CD4-positive, alpha-beta T cell treated with Interferon gamma for 1 hour (primary cell): ENCODE measurements at places on chromosomes 1 and 21.

GRCh38 chr1:233113009-233113879 is 162.8 kb downstream of the NTPCR start:
- peak; percentile 71 for DNase-seq

DNA sequence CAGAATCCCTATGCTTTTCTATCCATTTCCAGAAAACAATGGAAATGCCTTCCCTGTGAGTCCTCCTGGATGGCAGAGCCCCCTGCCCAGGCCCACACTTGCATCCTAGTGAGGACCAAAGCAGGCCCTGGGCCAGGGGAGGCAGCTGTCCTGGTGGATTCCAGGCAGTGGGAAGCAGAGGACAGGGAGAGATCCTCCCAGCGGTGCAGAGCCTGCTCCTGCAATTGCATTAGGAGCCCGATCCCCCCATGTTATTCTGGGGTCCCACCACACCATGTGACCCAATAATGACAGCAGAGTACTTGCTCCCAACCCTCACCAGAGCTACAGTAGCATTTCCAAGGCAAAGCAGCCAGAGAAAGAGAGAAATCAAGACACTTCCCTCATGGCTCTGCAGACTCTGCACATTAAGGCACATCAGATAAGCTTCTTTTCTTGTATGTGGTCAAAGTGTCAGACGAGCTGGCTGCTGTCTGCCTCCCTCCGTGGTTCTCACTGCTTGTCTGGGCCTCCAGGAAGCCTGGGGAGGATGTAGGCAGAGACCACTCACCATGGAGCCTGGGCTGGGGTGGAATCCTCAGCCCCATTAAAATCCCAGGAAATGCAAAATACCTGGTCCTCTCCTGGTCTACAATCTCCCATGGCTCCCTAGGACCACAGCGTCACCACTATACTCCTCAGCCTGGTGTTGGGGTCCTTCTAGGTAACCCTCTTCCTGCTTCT is 54.9 kb upstream of the RUNX3 start:
- DNase-seq = peak; percentile 58

DNA sequence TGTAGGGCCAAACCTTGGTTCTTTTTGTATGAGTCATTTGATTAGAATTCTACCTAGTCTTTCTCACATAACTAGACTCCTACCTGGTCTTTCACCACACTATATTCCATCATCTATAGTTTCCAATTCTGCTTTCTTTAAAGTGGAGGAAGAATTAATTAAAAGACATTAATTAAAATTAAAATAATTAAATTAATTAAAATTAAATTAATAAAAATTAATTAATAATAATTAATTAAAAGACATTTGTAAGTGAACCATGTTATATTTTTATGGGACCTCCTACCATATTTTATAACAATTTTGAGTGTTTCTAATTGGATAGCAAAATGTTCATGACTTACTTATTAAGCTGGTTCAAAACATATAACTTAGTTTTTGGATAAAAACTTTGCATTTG is 77.4 kb downstream of the CCDC18 start:
- DNase-seq = no peak

- DNase-seq = no peak
Measured at GRCh38 chr1:206089341-206089740, 27.8 kb downstream of the AVPR1B start.

GRCh38 chr1:160204526-160205241 is 500 bp upstream of the PEA15 start:
- peak; percentile 73 for DNase-seq

DNA sequence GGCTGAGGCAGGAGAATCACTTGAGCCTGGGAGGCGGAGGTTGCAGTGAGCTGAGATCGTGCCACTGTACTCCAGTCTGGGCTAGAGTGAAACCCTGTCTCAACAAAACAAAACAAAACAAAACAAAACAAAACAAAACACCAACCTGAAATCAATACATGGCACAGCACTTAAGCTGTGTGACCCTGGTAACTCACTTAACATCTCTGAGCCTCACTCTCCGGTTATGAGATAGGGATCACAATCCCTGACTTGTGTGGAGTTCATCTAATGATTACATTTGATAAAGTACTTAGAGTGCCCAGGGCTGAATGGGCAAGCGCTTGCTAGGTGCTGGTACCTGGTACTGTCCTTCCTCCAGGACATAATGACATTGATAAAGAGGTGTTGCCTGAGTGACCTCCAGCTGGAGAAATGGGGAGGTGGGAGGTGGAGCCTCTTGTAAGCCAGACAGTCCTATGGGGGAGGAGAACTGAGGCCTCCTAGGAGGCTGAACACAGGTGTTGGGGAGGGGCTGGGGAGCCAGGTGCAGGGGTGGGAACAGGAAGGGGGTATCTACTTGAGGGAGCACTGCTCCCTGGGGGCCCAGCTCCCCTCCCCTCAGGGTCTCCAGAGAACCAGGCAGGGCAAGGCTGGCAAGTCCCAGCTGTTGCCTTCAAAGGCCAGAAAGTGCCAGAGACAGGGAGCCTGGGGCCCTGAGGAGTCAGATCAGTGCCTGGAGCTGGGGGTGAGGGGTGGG is 17.9 kb downstream of the FOXO6 start:
- no peak for DNase-seq

DNA sequence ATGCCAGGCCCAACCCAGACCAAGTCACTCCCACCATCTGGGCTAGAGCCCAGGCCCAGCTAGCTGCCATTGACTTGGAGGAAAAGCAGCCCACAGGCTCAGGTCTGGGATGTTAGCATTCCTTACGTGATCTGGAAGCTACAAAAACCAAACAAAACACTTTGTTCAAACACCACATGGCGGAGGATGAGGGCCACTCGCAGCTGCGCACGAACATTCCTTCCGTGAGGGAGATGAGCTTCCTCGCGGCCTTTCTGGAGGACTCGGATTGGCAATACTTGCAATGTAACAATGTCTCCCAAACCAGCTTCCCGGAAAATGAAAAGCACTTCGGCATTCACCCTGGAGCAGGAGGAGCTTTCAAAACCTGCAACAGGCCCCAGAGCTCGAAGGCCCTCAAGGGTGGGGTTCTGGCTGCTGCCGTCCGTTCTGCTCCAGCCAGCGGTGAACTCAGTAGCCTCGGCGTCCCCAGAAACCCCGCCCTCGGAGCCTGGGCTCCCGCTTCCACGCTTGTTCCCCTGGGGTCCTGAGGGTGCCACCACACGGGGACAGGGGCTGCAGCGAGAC is 40.5 kb downstream of the COL6A1 start:
- DNase-seq = no peak

DNA sequence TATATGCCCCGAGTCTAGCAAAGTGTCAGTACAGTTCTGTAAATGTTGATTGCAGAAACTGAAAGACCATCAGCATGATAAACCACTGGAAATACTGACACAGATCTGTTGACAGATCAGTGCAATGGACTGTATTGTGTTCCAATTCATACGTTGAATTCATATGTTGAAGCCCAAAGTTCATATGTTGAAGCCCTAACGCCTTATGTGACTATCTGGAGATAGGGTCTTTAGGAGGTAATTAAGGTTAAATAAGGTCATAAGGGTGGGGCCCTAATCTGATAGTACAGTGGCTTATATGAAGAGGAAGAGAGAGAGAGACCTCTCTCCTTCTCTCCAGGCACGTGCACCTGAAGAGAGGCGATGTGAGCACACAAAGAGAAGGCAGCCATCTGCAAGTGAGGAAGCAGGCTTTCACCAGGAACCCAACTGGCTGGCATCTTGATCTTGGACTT is 144.7 kb downstream of the MRPL39 start:
- no peak for DNase-seq

GRCh38 chr1:152481869-152482664 is 28.5 kb upstream of the LCE5A start:
- no peak for DNase-seq

DNA sequence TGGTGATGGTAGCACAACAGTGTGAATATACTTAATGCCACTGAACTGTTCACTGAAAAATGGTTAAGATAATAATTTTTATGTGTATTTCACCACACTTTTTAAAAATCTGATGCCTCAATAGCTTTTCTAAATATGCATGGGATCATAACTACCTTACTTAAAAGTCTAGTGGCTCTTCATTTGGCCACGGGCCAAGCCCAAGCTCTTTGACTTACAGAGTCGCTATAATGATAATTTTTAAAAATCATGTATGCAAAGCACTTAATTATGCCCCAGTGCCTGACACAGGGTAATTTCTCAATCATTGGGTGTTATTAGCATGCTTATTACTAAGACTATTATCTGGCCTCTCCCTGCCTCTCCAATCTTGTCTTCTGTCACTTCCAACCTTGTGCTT is 7.6 kb upstream of the CNN3 start:
- no peak for DNase-seq

DNA sequence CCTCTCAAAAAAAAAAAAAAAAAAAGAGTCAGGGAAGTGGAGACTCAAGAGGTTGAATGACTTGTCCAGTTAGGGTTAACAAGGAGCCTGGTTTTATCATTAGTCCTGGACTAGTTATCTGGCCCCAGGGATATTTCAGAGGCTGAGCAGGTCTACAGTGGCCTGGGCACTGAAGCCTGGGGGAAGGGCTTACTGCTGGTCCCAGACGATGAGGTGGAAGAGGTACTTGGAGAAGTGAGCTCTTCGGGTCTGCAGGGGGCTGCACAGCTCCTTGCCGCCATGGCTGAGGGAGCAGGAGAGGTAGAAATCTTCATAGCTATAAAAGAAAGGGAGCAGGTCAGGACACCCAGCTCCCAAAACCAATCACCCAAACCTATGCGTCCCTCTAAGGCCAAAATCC is 40.1 kb downstream of the PIK3C2B start:
- no peak for DNase-seq

DNA sequence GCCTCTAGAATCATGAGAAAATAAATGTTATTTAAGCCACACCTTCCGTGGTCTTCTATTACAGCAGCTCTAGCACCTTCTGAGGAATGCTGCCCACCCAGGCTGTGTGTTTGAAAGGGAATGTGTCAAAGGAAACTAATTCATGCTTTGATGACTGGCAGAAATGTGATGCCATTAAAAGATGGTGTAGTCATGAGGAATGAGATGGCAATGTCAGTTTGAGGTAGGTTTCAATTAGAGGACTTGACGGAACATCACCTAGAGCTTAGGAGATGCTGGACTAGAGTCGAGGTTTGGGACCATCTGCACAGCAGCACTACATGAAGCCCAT is 10.6 kb downstream of the PDZK1 start:
- DNase-seq = no peak

DNA sequence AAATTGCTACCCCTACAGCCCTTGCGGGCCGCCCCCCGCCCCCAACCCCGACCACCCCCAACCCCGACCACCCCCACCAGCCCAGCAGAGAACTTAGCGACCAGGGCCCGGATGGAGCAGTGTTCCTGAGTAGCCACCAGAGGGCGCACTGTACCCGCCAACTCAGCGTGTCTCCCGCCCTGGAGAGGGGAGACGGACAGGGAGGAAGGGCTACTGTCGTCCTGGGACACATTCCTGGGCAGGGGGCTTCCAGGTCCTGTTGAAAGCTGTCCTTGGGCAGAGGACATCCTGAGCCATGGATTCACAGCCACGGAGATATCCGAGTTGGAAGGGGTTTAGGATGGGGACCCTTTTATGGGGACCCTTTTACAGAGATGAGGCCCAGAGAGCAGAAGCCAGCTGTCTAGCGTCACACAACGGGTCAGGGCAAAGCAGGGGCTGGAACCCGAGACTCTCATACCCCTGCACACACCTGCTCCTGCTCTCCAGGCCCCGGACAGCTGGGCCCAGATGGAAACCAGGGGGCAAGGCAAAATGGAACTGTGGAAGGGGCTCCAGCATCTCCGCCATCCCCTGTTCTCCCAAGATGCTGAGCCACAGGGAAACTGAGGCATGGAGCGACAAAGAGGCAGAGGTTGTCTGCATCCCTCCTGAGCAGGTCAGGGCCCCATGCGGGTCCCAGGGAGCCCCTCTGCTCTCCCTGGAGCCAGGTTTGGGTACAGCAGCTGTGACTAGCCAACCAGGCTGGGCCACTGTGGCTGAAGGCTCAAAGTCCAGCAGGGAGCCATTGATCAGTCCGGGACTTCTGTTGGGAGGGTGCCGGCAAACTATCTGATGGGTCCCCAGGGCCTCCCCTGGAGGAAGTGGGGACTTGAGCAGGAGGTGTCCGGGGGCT is 25.0 kb upstream of the LAPTM5 start:
- peak; percentile 67 for DNase-seq

DNA sequence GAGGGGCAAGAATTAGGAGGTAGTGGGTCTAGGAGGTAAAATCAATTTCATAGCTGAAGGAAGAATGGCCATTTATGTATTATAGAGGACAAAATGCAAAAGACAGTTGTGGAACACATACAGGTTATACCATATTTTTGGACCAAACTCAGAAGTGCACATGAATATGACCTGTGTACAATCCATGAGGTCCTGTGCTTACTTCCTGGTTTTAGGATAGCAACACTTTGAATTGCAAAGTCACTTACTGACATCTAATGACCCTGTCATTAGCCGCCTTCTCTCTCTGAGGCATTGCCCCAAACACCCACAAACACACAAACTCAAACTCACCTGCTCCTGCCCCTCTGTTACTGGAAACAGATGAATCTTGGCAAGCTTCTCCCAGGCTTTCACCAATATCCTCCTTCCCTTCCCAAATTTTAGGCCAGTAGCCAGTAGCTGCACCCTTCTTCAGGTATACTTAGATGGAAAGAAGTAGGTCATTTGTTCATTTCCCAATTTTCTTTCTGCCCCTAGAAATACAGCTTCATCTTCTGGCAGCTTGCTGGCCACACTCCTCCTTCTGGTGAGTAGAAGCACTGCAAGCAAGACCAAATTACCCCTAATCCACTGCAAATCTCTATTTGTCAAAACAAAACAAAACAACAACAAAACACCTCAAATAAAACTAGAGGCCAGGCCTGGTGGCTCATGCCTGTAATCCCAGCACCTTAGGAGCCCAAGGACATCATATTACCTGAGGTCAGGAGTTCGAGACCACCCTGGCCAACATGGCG is 13.7 kb upstream of the RPL5 start:
- DNase-seq = no peak

DNA sequence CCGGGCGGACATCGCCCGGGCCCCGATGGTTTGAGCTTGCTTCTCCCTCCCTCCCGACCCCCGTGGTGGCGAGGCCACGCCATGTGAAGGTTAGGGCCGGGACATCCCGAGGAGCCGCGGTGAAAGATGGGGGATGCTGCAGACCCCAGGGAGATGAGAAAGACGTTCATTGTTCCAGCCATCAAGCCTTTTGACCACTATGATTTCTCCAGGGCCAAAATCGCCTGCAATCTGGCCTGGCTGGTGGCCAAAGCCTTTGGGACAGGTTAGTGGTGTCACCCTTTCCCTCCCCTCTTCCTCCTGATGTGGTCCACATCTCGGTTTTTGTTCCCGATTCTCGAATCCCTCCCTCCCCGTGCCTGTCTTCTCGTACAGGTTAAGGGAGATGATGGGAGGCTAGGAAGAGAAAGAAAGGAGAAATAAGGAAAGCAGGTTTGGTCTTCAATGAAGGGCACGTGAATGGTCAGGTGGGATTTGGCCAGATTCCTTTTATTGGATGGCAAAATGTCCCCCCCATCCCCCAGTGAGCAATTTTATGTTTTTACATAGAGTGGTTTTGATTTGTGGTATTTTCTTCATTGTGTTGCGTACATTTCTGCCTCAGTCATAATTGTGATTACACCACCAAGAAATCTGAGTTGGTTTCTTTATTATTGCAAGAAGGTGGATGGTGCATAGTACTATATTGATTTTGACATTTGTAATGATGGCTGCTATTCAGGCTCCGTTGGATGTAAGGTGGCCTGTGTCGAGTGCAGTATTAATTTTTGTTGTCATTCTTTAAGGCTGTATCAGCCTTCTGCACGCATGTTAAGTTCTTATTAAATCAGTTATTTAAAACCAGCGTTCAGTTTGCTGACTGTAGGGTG is 1.2 kb downstream of the CAMSAP2 start:
- no peak for DNase-seq
